Retina (tissue), 1 donor: ENCODE measurements at places on chromosomes 12 and 14.

- no peak for DNase-seq
Measured at GRCh38 chr12:111304642-111305071, 64.2 kb downstream of the PHETA1 start.

- no peak for DNase-seq
Measured at GRCh38 chr14:58060898-58061297, 91.1 kb downstream of the ARMH4 start.

- no peak for DNase-seq
Measured at GRCh38 chr14:51298895-51299294, 58.8 kb downstream of the TMX1 start.

- DNase-seq = no peak
Measured at GRCh38 chr12:3554371-3555115, 63.5 kb downstream of the PRMT8 start.

GRCh38 chr14:89399594-89400068 is 17.4 kb downstream of the FOXN3 start:
- peak; percentile 76 for DNase-seq

DNA sequence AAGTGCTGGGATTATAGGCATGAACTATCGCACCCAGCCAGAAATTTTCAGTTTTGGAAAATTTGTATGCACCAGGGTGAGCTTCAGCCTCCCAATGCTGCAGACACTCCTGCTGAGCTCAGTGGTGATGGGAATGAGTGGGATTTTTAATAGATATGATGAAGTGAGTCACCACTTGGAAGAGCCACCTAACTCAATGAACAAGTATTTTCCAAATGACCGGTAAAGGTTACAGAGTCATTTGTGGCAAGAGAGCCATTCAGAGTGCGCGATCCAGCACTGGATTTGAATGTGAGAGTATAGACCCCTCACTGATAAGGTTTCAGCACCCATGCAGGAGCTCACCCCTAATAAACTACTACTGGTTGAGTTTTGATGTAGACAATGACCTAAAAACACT is 100.7 kb downstream of the PPP2R5C start:
- no peak for DNase-seq

GRCh38 chr14:79661752-79662151 is 549.6 kb downstream of the DIO2 start:
- no peak for DNase-seq

GRCh38 chr12:46449856-46450255 is 77.3 kb upstream of the SLC38A2 start:
- no peak for DNase-seq

DNA sequence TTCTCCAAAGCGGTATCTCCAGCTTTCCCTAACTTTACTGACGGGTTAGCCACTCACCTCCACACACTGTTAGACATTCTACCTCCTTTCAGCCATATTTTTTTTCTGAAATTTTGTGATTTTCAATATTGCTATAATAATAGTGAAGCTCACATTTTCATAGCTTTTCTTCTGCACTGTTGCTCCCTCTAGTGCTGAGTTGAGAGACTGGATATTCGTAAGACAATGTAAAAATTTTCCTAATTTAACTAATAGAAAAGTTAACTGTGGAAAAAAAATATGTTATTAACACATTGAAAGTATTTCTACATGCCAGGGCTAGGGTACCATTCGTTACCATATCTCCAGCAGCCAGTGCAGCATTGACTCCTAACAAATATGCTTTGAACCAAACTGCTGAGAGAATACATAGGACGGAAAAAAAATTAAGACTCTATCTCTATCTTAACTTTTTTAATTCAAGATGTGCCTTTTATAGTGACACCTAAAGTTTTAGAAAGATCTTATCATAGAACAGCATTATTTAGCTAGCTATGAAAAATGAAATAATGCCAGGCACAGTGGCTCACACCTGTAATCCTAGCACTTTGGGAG is 48.7 kb upstream of the ABCC9 start:
- DNase-seq = no peak

DNA sequence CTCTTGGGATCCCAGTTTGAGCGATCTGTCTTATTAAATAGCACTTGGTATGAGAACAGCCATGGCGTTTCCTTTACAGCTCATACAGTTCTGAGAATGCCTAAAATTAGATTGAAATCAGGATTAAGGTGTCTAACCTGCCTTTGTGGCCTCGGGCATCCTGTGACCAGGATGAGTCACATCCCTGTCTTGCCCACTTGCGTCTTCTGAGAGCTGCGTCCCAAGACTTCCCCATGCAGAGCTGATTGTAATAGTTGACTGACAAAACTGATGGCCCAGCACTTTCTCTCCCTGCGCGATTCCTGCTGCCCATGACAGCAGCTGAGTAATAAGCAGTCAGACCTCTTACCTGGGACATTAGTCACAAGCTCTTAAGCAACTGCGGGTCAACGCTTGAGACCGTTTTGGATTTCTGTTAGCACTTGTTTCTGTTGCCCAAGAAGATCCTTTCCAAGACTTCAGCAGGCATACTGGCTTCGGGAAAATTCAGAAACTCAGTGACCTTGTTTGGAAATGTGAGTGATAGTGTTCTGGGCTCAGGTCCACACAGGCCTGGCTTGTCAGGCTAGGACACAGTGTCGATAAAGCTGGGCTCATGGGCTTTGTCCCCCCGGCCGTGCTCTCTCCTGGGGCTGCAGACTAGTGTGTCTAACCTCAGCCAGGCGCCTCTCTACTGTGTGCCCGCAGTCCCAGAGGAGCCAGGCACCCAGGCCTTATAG is 169.9 kb upstream of the HIF1A start:
- DNase-seq = no peak

- no peak for DNase-seq
Measured at GRCh38 chr14:95444132-95445129, 72.0 kb downstream of the SYNE3 start.

DNA sequence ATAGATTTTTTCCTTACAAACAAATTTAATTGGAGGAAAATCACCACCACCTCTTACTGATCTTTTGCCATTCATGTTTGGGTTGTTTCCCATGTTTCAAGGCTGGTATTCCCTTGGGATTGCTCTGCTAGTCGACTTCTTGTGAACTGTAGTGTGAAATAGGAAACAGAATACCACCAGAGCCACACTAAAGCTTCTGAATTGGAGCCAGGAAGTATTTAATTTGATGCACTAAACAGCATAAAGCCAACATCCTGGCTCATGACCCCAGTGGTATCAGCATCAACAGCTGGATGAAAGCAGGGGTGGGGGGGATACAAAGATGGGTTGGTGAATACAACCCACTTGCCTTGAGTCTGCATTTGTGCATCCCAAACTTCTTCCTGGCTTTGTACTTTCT is 127.5 kb downstream of the TBC1D30 start:
- DNase-seq = no peak

- no peak for DNase-seq
Measured at GRCh38 chr14:57464008-57464730, 29.5 kb downstream of the CCDC198 start.

GRCh38 chr14:95413289-95414215 is 93.8 kb upstream of the CLMN start:
- peak; percentile 35 for DNase-seq

DNA sequence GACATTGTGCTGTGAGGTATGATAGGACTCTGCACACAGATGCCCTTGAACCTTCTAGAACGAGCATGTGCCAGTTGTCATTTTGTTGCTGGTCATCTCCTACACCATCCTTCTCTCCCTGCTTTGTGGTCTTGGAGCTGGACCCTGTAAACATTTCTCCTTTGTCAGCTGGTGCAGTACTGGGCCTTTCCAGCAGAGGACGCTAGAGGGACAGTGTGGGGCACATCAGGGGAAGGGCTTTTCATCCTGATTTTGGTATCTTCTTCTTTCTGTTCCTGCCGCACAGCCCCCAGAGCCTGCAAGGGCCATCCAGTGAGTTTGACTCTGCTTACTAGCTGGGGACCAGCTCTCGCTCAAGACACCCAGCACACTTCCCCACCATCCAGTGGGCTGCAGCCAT is 484.6 kb downstream of the AACS start:
- no peak for DNase-seq

DNA sequence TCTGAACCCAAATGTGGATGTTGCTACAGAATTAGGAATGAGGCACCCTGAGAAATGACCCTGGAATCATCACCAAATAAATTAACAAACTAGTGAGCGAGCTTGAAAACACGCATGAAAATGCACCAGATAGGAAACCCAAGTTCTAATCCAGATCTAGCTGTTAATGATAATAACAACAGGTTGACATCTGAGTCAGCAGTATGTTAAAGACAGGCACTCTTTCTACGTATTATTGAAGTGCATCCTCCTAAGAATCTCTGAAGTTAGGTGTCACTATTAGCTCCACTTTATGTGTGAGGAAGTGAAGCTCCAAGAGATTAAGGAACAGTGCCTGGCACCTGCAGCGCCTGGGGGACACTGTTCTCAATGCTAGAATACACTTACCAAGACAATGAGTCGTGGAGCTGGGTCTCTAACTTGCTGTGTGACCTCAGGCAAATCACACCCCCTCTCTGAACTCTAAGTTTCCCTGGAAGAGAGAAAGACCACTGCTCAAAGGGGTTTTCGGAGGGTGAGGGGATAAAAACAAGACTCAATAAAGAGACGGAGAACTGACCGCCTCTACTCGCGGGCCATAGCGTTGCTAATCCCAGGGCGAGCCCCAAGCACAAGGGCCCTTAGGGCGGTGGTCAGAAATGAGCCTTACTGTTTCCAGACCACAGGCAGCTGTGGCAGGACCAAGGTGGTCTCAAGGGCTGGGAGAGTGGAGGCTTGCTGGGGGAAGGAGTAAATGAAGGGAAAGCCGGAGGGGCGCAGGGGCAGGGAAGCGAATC is 2.1 kb downstream of the SLC6A12 start:
- no peak for DNase-seq

DNA sequence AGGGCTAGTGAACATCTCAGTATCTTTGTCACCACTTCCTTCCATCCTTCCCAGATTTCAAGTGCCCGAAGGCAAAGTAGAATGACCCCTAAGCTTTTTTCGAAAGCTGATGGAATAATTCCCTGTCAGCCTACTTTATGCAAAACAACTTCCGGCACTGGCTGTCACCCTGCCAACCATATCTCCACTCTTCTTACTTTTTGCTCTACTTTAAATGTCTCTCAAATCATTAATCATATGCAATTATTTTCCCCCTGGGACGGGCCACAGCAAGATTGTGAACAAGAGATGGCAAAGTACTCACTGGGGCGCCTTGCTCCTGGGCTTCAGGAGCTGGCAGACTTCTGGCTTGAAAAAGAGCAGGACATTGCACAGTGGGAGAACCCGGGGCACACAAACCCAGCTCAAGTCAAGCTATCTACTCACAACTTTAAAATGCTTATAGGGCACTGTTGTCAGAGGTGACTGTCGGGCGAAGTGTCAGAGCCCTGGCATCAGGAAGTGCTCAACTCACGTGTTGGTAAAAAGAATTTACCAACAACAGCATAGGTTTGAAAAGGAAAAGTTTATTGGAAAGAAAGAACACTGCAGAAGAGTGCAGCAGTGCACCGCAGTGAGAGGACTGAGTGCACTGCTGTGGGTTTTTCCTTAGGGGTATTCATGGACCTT is 373.5 kb downstream of the PAWR start:
- DNase-seq = no peak

DNA sequence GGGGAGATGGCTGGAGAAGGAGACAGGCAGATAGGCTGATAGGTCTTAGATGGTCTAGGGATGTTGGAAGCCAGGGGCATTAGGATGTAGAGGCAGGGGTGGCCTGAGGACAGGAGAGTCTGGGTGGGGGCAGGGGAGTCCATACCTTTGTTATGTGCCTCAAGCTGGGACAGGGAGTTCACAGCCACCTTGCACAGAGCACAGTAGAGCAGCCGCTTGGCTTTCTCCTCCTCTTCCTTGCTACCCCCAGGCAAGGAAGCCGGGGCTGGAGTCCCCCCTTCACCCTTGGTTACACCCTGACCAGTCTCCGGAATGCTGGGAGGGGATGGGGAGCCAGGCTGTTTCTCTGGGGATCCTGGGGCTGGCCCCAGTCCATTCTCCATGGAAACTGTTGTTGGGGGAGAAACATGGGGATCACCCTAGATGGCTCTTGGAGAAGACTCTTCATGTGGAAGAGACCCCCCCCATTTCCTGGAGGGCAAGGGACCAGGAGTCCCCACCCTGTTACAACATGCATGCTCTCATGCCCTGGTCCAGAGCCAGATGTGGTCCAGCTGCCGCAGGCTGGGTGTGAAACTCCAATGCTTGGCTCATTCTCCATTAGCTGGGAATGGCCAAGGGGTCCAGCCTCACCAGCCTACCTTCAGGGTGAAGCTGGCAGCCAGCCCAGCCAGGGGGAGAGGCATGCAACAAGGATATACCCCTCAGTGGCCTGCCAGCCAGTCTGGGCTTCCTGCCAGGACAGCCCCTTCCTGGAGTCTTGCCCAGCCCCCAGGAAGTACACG is 7.2 kb upstream of the GPR84 start:
- no peak for DNase-seq

GRCh38 chr14:77529963-77530362 is 31.3 kb upstream of the ISM2 start:
- DNase-seq = no peak

GRCh38 chr12:43282106-43282505 is 269.9 kb downstream of the ADAMTS20 start:
- no peak for DNase-seq

DNA sequence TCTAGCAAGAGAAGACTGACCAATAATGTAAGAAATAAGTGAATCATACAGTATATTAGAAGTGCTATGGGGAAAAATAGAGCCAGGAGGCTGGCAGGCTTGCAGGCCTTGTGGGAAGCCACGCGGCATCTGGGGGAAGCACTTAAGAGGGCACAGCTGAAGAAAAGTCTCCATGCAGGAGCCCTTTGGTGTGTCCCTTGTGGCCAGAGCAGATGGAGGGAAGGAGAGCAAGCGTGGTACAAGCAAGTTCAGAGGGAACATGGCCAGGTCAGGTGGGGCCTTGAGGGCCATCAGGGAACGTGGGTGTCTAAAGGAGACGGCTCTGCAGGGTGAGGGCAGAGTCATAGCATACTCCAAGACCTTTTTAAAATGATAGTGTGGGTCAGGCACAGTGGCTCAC is 51.7 kb downstream of the LRRC74A start:
- DNase-seq = no peak

GRCh38 chr12:101981868-101982267 is 79.9 kb downstream of the WASHC3 start:
- DNase-seq = no peak

GRCh38 chr14:93540235-93540634 is 109.5 kb downstream of the UNC79 start:
- no peak for DNase-seq

GRCh38 chr14:68795597-68796417 is 2.9 kb upstream of the ZFP36L1 start:
- DNase-seq = peak; percentile 92

GRCh38 chr12:104703372-104703771 is 246.6 kb downstream of the CHST11 start:
- DNase-seq = no peak

GRCh38 chr12:59578254-59578653 is 17.6 kb upstream of the SLC16A7 start:
- no peak for DNase-seq

GRCh38 chr14:98136012-98136789 is 1135.8 kb downstream of the BCL11B start:
- peak; percentile 27 for DNase-seq

GRCh38 chr14:57066887-57067513 is 201.7 kb downstream of the EXOC5 start:
- peak; percentile 74 for DNase-seq

- DNase-seq = no peak
Measured at GRCh38 chr12:96146747-96147146, 47.4 kb upstream of the ELK3 start.

GRCh38 chr14:23566112-23566777 is 1.3 kb downstream of the AP1G2 start:
- DNase-seq = no peak

- DNase-seq = no peak
Measured at GRCh38 chr12:27355979-27356378, 23.3 kb downstream of the BMAL2 start.

GRCh38 chr14:63243646-63244045 is 39.4 kb downstream of the RHOJ start:
- DNase-seq = no peak

- no peak for DNase-seq
Measured at GRCh38 chr12:2856051-2856450, 788 bp downstream of the TEX52 start.
